Osteoblast (primary cell): ENCODE measurements at places on chromosomes 3 and 15. TPM values are rescaled to one million over a fixed set of nuclear protein-coding genes. Genes with fewer than 3 reads are reported as not detected.

STARD9 gene
- total RNA-seq: 9.4 and 13.0 TPM in 2 replicates

- no peaks in the 10 kb centered on the region for H3K27me3 ChIP-seq
- no peak overlapping the region for H3K4me3 ChIP-seq
- no peaks in the 10 kb centered on the region for H3K36me3 ChIP-seq
- H3K4me1 ChIP-seq: peaks cover 3% of the 10 kb centered on the region
- no peak overlapping the region for H3K27ac ChIP-seq
These were observed 167.2 kb downstream of the RBMS3 start for GRCh38 chr3:29447946-29448627.

GOLGA6B gene
- total RNA-seq: not detected in 2 replicates

- DNase-seq: no peak
- H3K4me3 ChIP-seq: no peak overlapping the region
- H3K27ac ChIP-seq: no peak overlapping the region
These were observed 116.1 kb upstream of the DNAJC19 start for GRCh38 chr3:181105646-181106045.

DNA sequence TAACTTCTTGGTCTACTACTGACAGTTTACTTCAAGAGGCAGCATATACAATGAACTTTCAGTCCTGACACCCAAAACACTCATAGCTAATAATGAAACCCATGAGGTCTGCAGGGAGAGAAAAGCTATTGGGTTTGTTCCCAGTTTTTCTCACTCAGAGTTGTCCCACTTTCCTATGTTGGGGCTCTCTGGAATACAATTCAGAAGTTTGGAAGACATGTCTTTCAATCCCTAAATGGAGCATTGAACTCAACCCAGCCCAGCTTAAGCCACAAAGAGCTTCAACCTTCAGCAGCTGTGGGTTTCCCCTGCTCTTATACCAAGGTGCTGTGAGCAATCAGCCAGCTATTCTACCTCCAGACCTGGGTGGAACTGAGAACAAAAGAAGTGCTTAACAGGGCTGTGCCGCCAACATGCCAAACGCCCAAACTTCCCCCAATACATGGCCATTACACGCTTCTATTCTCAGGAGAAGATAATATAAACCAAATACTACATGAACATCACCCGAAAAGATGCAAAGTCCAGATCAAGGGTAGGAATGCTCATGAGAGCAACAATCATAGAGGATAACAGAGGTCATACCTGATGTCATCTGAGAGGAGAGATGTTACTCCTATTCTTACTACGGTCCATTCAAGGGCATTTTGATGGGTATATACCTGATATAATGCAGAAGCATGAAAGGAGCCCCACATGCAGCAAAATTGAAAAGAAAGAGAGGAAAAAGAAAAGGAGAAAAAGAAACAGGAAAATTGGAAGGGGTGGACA lies 131.2 kb upstream of the TGFBR2 start:
- DNase-seq: no peak
- H3K27ac ChIP-seq: no peak overlapping the region
- H3K4me3 ChIP-seq: no peak overlapping the region
- H3K36me3 ChIP-seq: no peaks in the 10 kb centered on the region
- peaks cover 36% of the 10 kb centered on the region for H3K4me1 ChIP-seq
- H3K27me3 ChIP-seq: no peaks in the 10 kb centered on the region

ATR gene
- total RNA-seq: 22.1 and 23.6 TPM in 2 replicates
